Bronchial epithelial cell (primary cell): ENCODE measurements at places on chromosomes 11 and 22. TPM values are rescaled to one million over a fixed set of nuclear protein-coding genes. Genes with fewer than 3 reads are reported as not detected.
A peak's percentile ranks its signal among the peaks of the same experiment; 100 is the strongest.

DNA sequence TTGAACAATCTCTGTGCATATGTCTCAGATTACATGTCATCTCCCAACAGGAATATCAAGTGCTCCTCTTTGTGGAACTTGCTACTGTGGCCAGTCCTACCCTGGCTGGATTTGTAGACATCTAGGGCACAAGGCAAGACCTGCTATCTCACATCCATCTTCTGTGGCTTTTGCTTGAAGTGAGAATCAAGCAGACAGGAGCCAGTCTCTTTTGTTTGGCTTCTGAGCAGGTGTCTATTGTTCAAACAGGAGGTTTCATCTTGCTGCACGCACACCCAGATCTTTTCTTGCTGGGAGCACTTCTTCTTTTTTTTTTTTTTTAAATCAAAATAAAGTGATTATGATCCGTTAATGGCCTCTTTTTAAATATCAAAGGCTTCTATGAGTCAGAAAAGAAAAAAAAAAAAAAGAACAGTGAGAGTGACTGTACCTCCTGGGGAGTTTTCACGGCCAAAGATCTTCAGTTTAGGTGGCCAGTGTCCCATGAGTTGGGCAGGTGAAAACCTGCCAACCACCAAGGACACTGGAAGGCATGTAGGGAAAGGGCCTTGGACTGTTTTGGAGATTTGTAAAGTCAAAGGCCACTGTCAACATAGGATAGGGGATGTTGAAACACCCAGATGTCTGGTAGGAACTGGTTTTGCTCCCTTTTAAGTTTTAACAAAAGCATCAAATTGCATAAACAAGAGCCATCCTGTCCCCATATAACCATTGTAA is 78.1 kb downstream of the CD44 start:
- DNase-seq: peak; percentile 38

GRCh38 chr11:70191495-70192140 is 11.5 kb upstream of the FADD start:
- DNase-seq: peak; percentile 26

- peak; percentile 21 for DNase-seq
These were observed 225.9 kb upstream of the SESN3 start for GRCh38 chr11:95456714-95457491.

GRCh38 chr11:46369458-46370152 is 11.9 kb upstream of the MDK start:
- DNase-seq: no peak

GRCh38 chr22:28075358-28075981 is 156.4 kb upstream of the PITPNB start:
- DNase-seq: peak; percentile 67

- no peak for DNase-seq
These were observed 156.3 kb upstream of the SESN3 start for GRCh38 chr11:95387325-95387724.

DNA sequence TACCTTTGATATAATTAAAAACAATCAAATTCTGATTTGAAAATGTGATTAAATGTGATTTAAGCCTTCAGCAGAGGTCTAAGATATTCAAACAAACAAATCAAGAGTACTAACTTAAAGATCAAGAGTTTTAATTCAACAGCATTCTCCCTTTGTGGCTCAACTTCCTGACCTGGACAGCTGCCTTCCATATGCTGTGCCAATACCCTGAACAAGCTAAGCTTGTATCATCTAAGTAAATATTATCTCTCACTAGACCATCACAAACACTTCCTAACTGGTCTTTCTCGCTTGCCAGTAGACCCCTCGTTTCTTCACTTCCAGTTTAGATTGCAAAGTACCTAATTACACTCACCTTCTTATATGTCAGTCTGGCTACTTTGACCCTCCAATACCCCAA is 35.9 kb upstream of the P4HA3 start:
- no peak for DNase-seq

GRCh38 chr11:114354076-114354475 is 46.2 kb downstream of the C11orf71 start:
- DNase-seq: peak; percentile 99

DNA sequence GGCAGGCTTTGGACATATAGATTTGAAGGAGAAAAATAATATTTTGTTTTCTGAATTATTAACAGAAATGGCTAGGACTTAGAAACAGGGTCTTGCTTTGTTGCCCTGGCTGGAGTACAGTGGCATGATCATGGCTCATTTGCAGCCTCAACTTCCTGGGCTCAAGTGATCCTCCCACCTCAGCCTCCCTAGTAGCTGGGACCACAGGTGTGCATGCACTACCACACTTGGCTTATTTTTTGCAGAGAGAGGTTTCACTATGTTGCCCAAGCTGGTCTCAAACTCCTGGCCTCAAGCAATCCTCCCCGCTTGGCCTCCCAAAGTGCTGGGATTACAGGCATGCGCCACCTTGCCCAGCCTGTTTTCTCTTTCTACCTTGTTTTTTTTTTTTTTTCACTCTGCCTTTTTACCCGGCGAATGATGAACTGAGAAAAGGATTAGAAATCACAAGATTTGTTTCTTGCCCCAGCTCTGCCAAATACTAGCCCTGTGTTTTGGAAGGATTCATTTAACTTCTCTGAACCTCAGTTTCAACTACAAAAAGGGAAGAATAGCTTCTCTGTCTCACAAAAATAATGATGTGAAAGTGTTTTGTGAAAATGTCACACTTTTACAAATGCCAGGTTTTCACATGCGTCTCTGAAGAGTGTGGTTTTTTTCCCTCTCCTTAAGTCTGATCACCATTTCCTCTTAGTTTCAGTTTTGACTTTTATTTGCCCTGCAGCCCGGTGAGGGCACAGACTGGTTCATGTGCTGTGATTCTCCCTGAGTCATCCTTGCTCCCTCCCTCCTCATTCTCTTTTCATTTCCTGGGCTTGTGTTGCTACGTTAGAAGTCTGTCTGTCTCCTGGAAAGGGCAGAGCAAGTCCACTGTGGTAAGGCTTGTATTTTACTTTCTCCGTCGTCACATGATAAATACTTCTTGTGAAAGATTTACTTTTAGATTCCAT is 67.7 kb downstream of the BCL2L13 start:
- DNase-seq: peak; percentile 93

DNA sequence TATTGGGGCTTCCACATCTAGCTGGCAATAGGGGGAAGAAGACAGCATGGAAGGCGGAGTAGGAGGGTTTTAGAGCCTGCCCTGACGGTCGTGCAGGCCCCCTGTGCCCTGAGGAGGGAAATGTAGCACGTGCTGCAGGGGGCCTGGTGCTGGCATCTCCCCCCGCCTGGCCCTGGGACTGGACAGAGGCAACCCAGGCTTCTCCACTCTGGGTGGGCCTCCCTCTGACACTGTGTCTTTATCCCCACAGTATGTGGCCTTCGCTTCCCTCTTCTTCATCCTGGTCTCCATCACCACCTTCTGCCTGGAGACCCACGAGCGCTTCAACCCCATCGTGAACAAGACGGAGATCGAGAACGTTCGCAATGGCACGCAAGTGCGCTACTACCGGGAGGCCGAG is 36.8 kb downstream of the KCNC1 start:
- DNase-seq: no peak

DNA sequence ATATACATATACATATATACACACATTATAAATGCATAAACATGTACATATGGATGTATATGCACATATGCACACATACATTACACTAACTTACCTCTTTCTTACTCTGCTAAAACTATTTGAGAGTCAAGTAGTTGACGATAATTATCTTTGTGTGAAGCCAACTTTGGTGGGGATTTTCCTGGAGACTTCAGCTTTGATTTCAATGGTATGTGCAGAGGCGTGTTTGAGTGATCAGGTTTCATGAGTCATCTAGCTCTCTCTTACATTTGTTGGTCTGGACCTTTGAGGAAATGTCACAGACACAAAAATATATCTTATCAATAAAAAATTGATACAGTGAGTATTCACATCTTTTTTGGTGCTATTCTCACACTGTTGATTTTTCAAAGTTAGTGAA is 769.1 kb upstream of the LUZP2 start:
- DNase-seq: peak; percentile 88

- DNase-seq: no peak
These were observed 1.6 kb downstream of the DUSP8 start for GRCh38 chr11:1570531-1570895.

The RIBC2 gene
- 0.26 TPM in 1 of 2 replicates, not detected in the other for total RNA-seq

The ARHGEF17 gene
- total RNA-seq: 4.5 and 5.1 TPM in 2 replicates

The MFNG gene
- 0.26 and 1.3 TPM in 2 replicates for total RNA-seq

The LRRC56 gene
- total RNA-seq: 0.26 and 0.38 TPM in 2 replicates

The MMP12 gene
- not detected in 2 replicates for total RNA-seq
